HuH-7.5 (cell line): ENCODE measurements at places on chromosomes 11 and 22.

DNA sequence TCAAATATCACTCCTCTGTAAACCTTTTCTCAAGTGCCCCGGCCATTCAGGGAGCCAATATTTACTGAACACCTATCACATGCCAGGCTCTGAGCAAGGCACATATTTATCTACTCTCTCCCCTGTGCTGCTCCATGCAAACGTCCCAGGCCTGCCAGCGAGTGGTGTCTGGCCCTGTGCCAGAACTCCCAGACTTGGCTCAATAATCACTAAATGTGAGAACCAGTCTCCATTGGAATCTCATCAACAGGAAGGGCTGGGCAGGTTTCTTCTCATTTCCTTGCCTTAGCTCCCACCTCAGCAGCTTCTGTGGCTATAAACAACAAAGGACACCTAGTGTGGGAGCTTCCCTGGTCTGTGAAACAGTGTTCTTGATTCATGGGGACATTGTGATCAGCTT lies 21.7 kb downstream of the RASSF10 start:
- DNase-seq: no peak

GRCh38 chr11:116413301-116414242 lies 359.2 kb downstream of the BUD13 start:
- no peak for DNase-seq

GRCh38 chr11:3970108-3970507 lies 114.6 kb downstream of the STIM1 start:
- no peak for DNase-seq

DNA sequence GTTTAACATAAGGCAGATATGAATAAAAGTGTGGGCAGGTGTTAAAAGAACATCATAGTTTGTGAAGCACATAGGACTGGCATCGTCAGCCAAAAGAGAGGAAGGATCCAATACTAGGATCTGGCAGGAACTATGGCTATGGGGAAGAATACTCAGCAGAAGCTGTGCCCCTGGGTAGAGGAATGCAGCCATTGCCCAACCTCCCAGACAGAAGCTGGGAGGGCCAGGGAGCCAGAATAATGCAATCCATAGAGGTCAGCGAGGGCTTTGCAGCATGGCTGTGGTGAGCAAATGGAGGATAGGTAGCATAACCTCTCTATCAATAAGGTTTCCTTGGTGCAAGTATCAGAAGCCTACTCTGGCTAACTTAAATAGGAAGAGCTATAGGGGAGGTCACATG lies 11.7 kb upstream of the CSTF3 start:
- peak; percentile 31 for DNase-seq

DNA sequence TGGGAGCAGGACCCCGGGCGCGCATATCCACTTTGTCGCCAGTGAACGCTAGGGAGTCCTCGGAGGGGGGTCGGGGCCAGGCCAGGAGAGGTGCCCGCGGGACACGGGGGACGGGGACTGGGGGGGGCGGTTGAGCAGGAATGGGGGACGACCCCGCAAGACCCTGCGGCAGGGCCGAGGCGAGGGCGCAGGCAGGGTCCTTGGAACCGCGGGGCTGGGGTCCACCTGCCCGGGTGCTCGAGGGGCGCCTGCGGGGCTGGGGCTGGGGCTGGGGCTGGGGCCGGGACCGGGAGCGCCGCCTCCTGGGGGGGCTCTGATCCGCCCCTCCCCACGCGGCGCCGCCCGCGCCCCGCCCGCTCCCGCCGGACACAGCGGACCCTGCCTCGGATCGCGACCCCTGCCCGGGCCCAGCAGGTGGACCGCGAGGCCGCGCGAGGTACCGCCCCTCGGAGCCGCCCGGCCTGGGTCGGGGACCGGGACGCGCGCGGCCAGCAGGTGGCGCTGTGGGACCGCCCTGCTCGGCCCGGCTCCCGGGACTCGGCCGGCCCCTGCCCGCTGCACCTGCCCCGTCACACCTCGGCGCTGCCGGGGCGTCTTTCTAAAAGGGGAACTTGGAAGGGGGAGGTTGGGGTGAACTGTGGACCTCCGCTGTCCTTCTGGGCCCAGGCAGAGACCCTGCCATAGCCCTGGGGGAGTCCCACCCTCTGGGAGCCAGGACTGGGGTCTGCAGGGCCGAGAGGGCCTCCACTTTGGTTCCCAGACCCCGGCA lies 11.0 kb downstream of the CRELD2 start:
- DNase-seq: peak; percentile 95

- DNase-seq: no peak
These were observed 28.9 kb downstream of the MICAL2 start for GRCh38 chr11:12139144-12139881.

- DNase-seq: no peak
These were observed 21.9 kb downstream of the NADSYN1 start for GRCh38 chr11:71474771-71475483.

- DNase-seq: no peak
These were observed 7.8 kb downstream of the CD3D start for GRCh38 chr11:118334745-118335144.

DNA sequence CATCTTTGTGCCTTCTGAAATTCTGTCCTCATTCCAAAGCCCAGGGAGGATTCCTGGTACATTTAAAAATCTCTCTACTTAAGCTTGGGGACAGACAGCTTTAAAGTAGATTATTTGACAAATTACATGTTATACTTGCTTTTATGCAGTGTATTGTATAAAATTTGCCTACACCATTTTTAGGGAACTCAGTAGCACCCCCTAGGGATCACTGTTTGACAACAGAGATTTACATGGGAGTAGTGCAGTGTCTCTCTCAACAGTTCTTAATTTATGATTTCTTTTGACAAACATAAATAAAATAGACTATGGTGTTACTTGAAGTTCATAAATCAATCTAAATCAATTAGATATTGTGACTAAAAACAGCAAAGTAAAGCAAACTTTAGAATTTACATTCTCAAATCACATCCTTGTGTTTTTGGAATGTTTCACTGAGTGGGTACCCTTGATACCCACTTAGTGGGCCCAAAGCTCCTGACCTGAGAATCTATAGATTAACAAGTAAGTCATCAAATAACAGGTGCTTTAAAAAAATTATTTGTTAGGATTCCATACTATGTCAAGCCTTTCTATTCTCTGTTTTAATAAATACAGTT lies 428.8 kb downstream of the DYNC2H1 start:
- DNase-seq: peak; percentile 2

DNA sequence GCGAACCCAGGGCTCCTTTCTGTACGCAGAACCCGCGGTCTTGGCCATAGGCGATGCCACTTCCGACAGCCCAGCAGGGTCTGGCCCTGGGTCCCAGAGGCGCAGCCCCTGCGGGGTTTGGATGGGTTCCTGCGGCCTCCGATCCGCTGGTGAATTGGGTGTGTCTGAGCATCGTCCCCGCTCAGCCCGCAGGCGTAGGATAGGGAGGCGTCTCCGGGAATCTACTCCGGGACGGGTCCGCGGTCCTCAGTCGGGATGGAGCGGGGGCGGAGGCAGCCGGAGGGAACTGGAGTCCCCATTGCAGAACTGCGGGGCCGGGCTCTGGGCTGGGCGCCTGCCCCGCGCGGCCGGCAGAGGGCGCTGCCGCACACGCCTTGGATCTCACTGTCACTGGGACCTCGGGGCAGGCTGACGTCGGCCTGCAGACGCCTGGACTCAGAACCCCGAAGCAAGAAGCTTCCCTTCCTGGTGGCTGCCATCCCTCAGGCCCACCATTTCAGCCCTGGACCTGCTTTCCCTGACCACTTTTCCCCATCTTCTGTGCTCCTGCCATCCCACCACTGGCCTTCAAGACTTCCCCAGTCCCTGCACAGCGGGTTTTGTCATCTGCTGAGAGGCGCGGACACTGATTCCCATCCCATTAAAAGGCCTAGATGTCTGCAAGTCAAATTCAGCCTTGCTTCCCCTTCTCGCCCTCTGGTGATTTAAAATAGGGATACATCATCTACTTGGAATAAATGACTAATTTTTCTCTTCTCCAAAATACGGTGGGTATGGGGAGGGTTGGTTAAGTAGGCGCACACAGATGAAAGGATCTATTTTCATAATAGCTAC lies 38.3 kb upstream of the CREB3L1 start:
- peak; percentile 91 for DNase-seq

DNA sequence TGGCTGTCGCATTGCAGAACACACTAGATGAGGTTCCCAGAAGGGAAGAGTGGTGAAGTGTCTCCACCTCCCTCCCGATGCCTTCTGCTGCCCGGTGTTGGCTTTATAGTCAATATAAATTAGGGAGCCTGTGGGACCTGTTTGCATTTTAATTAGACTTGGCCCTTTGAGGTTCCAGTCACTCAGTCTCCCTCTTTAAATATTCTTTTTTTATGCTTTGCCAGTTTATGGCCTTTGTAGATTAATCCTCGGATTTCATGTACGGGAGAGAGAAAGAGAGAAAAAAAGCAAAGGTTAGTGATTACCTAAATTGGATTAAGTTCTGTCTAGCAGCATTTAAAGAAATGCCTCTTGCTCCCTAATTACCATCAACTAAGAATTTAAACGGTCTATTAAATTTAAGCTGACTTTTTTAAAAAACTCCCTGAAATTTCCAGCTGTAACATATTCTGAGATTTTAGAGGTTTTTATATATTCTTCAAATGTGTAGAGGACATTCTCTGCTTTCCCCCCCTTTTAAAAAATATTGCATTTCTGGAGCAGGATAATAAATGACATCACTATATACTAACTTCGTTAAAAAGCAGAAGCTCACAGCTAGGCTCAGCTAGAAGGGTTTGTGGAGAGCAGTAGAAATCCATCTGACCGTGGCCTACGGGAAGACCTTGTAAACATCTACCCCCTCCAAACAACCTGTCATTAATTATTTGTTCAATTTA lies 84.4 kb downstream of the PRR5L start:
- no peak for DNase-seq

DNA sequence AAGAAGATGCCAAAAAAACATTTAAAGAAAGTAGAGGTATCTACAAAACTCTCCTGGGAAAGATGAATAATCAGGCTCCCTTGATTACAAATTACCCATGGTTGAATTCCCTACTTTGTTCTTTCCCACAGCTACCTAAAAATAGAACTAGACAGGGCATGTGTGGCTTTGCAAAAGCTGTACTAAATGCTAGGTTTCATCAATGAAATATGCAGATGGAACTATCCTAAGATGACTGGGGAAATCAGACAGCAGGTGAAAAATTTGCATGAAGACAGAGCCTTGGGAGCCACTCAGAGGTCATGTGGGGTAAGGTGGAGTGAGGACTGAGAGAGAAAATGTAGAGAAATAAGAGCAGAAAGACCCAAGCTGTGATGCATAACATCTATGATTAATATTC lies 14.7 kb downstream of the LAYN start:
- no peak for DNase-seq
